Astrocyte (in vitro differentiated cells and primary cell): ENCODE measurements at places on chromosomes 3 and 15.

- DNase-seq, result no peak
Measured at GRCh38 chr15:64883100-64883581, 28.6 kb upstream of the ANKDD1A start.

- DNase-seq, result no peak
Measured at GRCh38 chr3:16428612-16429011, 84.9 kb downstream of the RFTN1 start.

- DNase-seq, result peak; percentile 39
Measured at GRCh38 chr3:69410301-69410700, 24.4 kb upstream of the FRMD4B start.

DNA sequence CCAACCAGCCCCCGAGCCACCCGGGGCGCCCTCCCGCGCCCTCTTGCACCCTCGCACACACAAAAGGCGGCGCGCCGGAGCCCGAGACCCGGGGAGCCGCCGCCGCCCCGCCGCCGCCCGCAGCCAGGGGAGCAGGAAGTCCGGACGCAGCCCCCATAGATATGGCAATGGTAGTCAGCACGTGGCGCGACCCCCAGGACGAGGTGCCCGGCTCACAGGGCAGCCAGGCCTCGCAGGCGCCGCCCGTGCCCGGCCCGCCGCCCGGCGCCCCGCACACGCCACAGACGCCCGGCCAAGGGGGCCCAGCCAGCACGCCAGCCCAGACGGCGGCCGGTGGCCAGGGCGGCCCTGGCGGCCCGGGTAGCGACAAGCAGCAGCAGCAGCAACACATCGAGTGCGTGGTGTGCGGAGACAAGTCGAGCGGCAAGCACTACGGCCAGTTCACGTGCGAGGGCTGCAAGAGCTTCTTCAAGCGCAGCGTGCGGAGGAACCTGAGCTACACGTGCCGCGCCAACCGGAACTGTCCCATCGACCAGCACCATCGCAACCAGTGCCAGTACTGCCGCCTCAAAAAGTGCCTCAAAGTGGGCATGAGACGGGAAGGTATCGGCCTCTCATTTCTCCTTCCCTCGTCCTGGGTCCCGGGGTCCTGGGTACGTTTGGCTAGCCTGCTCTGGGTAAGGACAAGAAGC, 1.6 kb downstream of the NR2F2 start:
- DNase-seq, result peak; percentile 35

DNA sequence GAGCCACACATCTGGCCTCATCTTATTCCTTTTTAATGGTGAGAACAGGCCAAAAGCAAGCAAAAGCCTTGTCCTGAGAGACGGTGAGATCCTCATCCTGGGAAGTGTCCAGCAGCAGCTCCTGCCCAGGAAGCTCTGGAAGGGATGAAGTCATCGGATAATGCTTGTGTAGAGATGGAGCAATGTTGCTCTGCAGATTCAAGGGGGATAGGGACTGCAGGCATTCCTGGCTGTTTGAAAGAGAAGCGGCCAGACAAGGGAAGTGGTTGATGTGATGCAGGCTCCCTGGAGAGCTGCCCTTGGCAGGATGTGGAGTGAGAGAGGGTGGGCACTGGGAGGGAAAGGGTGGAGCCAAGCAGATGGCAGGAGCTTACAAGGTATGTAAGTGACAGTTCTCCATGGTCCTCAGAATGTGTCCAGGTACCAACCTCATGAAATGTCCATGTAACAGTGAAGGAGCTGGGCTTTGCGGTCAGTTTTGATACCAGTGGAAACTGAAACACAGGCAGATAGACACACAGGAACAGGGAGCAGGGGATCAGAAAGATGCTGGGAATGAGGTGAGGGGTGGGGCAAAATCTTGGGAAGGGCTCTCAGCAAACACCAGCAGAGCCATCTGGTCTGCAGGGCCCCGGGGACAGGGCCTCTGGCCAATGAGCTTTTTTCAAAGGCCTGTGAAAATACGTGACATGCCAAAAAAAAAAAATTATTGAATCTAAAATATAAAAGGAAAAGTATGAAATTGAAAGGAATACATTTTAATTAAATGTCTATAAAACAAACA, 32.2 kb upstream of the LACTB start:
- peak; percentile 94 for DNase-seq

DNA sequence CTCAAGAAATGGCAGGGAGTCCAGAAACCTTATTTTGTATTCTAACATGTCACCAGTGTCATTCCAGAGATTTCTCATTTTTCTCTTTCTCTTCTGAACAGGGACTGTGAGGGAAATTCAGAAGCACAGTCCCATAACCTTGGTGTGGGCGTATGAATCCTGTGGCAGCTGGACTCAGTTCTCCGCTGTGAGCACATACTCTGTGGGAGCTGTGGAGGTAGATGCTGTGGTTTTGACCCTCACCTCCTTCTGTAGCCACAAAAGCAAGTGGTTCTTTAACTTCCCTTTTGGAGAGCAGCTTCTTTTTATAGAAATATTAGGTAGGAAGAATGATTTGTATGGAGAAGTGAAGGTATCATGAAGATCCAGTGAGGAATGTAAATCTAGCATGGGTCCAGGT, 13.4 kb downstream of the TMEM207 start:
- peak; percentile 63 for DNase-seq

DNA sequence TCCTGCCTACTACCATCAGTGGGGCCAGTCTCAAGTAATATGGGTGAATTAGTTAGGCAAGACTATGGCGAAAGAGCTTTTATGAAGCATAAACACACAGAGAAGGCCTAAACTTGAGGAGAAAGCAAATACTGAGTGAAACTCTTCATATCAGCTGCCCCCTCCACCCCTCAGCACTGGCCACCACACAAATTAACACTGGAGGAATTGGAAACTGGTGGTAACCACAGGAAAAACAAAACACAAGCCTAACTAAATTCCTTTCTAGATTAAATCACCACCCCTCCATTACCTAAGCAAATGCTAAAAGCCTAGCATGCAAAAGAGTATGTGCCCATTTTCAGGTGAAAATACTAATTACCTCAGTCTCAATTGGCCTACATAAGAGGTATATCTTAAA, 774.7 kb upstream of the NECTIN3 start:
- peak; percentile 44 for DNase-seq

DNA sequence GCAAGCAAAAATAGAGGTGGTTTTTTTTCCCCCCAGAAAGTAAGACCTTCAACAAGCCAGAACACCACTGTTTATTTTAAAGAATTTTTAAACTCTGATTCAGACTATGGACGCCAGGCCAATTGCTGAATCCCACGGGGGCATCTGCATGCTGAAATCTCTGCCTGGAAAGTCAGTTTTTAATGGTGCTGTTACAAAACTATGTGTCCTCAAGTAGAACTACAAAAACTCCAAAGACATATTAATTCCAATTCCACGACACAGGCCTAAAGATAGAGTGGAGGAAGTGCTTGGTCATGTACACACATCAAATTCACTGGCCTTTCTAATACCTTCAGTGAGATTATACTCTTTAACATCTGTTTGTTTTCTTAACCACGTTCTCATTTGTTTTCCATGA, 490.5 kb upstream of the NR2F2 start:
- peak; percentile 87 for DNase-seq

GRCh38 chr15:55532944-55533343, 24.9 kb upstream of the DNAAF4 start:
- no peak for DNase-seq

GRCh38 chr3:69871251-69871650, 128.3 kb upstream of the SAMMSON start:
- no peak for DNase-seq

DNA sequence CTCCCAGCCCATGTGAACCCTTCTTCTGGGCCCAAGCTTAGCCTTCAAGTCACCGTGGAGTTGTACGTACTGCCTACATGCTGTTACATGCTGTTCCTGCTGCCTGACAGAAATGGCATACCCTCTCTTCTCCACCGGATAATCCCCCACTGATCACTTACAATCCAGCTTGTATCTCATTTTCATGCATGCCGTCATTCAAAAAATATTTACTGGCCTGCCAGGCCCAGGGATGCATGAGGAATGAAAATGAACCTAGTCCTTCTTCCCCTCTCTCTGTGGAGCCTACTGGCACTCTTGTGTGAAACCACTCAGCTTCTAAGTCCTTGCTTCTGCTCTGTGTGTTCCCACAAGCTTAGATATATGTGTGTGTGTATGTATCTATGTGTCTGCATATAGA, 60.6 kb downstream of the WNT5A start:
- DNase-seq, result peak; percentile 49

DNA sequence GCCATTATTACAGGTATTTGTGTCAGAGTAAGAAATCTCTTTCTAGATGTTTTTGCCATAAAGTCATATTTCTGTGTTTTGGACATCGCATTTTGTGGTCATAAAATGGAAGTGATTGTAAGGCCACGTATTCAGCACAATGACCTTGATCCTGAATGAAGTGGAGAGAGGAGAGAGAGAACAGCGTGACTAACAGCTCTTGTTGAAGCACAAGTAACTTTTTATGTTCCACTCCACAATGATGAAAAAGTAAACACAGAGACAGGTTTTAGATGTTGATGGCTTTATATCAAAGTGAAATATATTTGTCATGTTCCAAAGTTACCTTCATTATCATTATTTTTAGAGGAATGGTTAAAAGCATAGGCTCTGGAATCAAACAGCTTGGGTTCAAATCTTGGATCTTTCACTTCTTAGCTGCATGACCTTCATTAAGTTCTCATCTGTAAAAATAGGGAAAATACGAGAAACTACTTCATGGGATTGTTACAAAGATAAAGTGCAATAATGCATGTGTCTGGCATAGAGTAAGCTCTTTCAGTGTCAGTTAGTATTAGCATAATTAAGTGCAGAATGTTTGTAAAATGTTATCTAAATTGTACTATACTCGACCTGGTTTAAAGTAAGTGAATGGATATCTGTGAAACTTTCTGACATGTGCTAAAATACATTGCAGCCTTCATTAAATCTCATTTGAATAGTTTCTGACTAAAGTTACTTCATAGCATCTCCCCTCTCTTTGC, 341.5 kb upstream of the DNAJC19 start:
- peak; percentile 34 for DNase-seq

DNA sequence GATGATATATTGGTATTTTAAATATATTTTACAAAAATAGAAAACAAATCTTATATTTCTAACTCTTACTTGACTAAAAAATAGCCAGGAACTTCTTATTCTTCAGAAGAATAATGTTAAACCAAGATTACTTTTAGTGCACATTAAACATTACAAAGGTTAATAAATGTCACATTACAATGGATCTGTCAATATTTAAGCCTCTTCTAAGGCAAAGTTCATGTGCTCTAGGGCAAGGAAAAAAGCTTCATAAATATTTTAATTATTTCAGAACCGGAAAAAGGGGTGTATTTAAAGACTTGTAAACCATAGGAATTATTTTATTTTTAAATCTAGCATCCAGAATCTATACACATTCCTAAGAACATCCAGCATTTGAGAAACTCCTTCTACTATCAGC, 166.9 kb upstream of the ROBO2 start:
- DNase-seq, result no peak

DNA sequence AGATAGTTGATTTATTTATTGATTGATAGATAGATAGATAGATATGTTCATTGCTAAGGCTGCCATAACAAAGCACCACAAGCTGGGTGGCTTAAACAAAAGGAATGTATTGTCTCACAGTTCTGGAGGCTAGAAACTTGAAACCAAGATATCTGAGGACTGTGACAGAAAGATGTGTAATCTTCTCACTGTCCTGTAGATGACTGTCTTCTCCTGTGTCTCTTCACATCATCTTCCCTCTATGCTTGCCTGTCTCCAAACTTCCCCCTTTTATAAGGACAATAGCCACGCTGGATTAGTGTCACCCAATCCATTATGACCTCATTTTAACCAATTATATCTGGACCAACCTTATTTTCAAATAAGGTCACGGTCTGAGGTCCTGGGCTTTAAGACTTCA, 40.9 kb downstream of the GNB4 start:
- peak; percentile 10 for DNase-seq

DNA sequence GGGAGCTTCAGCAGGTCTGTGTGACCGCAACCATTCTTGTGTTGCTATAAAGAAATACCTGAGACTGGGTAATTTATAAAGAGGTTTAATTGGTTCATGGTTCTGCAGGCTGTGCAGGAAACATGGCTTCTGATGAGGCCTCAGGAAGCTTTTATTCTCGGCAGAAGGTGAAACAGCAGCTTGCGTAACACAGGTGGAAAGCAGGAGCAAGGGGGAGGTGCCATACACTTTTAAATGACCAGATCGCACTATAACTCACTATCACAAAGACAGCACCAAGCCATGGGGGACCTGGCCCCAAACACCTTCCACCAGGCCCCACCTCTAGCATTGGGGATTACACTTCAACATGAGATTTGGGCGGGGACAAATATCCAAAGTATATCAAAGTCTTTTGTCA, 8.3 kb upstream of the CIB2 start:
- DNase-seq, result no peak

GRCh38 chr15:55766676-55767075, 23.7 kb upstream of the PRTG start:
- no peak for DNase-seq

DNA sequence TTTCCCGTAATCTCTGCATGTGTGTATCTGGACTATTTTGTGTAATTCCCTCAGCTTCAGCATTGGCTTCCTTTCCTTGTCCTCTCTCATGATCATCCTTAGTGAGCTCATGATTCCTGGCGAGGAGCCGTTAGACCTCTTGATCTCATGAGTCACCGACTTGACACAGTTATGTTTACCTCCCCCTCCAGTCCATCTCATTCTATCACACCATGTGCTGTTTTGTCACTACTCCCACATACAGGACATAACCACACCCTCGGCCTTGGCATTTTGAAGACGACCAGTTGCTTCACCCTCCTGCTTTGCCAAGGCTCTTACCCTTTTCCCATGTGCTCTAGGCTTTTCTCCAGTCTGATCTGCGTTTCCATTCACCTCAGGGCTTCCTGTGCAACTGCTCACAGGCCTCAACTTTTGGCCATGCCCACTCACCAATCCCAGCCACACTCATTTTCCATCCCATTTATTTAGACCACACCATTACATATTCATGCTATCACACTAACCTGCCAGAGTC, 41.5 kb downstream of the CP start:
- DNase-seq, result peak; percentile 99

DNA sequence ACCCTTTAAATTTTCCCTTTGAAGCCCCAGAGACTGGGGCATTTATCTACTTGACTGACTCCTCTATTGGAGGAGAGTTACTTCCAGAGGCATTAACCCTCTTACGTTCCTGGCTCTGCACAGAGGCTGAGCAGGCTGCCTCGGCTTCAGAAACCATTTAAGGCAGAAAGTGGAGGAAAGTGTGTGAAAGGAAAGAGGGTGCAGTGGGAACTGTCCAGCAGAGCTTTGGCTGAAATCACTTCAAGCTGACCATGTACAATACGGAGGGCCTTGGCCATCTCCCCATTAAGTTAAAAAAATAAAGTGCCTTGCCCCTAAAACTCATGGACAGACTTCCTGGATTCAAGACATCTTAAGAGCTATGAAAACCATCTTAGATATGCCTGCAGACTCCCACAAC, 238.7 kb downstream of the SV2B start:
- peak; percentile 32 for DNase-seq

DNA sequence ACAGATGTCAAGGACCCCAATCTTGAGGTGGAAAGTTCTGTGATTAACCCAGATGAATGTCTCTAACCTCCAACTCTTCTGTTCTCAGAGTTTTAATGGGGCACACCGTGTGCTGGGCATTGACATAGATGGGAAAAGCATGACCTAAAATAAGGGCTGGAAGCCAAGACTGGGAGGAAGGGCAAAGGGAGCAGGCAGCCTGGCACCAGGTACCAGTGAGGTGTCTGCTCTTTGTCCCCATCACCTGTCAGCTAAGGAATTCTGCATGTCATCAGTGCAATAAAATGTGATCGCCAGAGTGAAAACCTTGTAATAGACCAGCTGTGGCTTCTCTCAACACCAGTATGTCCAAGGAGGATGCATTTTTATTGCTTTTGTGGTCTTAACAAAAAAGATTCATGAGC, 143.5 kb upstream of the TPM1 start:
- no peak for DNase-seq

GRCh38 chr3:169528289-169528688, 135.2 kb downstream of the MECOM start:
- peak; percentile 55 for DNase-seq
